Stimulated activated CD4-positive, alpha-beta T cell treated with anti-CD3 and anti-CD28 coated beads, Interleukin-1b, Interleukin-23, amount 100 ng/mL, for 1 hour (primary cell): ENCODE measurements at places on chromosomes 12 and 14.

- DNase-seq: no peak
Measured at GRCh38 chr12:23950775-23951451, 1.4 kb upstream of the SOX5 start.

- no peak for DNase-seq
Measured at GRCh38 chr14:86787717-86788116, 1205.3 kb downstream of the GALC start.

- no peak for DNase-seq
Measured at GRCh38 chr14:52272375-52272774, 4.9 kb downstream of the PTGDR start.

- DNase-seq: no peak
Measured at GRCh38 chr12:115158816-115159215, 474.8 kb upstream of the TBX3 start.

GRCh38 chr12:106066051-106066705 is 72.6 kb downstream of the NUAK1 start:
- DNase-seq: no peak

DNA sequence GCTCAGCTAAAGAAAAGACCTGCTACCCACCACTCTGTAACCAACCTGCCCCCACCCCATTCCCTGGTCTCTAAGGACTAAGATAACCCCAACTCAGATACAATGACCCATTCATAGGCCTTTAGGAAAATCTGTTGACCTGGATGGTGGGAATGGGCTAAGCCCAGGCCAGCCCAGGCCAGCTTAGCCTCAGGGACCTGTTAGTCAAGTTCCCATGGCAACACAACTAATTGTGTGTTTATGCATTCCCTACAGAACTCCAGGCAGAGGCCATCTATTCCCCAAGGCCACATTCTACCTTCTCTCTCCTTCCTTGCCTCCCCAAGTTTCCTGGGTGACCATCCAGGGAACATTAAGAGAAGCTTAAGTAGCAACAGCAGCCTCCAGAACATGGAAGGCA is 16.1 kb upstream of the KRT8 start:
- no peak for DNase-seq

DNA sequence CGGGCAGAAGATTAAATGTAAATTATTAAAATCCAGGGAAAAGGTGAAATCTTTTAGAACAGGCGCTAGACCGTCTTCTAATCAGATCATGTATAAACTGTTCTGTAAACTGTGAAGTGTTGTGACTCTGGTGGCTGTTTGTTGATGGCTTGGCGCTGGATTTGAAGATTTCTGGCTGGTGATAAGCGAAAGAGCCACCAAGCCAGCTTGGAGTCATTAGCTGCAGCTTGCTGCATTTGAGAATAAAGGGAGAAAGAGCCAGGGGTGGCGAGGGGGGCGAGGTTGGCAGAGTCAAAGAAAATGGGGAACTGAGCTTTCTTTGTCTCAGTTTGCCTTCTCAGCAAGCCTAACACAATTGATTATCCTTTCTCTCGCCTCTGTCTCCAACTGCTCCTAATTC is 8.0 kb downstream of the SYNDIG1L start:
- no peak for DNase-seq

DNA sequence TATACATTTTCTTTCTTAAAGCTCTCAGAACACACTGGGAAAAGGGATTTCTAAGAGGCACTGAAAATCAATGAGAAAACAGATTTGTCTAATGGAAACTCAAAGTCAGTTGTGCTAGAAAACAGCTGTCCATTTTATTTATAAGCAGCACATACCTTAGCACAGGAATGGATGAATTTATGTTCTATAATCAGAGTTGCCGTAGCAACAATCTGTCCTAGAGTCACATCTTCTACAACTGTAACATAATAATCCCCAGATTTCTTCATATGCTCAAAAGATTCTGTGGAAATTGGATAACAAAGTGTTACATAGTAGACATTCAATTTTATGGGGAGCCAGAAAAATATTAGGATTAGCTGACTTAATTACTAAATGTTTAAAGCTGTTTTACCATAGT is 9.8 kb downstream of the GNPNAT1 start:
- no peak for DNase-seq

DNA sequence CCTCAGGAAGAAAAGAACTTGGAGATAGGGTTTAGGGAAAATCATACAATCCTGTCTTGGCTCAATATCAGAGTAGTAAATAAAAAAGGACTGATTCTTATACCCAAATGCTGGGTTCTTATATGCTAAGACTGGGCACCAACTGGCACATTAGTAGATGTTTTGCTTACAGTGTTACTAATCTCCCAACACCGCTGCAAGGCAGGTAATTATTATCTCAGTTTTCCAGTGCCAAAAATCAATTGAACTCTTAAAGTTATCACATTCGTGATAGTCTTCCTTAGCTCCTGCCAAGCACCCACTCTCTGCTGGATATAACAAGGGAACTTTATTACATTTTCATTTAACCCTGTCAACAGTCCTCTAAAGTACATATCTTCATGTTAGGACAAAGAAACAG is 25.0 kb upstream of the HIGD1C start:
- DNase-seq: no peak

DNA sequence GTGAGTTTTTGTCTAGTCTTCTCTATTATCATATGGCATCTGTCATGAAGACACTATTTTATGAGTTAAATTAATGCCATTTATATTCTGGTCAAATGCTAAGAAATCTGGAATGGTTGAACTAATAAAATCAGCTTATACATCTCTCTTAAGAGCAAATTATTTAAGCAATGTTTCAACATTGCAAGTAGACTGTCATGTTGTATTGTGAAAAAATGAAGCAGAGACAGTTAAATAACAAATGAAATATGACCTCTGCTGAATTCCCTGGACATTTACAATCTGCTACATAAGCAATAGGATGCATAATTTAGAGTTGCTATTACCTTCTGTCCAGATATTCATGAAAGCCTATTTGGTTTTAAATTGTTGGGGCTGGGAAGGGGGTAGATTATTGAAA is 30.6 kb downstream of the NAV3 start:
- DNase-seq: no peak
